Left lung (tissue), 14 donors: ENCODE measurements at places on chromosomes 2 and 18.

DNA sequence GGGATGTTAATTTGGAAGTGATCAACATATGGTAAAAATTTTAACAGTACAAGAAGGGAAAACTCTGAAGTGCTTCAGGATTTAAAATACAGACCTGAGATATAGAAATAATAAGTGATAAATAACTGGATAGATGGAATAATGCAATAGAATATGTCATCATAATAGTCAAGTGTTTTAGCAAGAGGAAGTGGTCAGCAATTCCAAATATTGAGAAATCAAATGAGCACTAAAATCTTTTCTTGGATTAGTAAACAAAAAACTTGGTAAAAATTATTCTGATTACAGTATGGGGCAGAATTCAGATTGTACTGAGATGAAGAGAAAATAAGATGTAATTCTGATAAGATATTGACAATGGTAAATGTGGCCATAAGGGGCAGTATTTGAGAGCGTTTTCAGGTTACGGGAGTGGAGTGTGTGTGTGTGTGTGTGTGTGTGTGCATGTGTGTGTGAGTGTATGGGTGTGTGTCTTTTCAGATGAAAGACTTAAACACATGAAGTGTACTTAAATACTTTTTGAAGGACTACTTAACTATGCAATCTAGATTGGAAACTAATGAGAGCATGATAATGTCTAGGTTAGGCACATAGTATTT lies 217.9 kb upstream of the ITGA4 start:
- no peak for DNase-seq

- DNase-seq = no peak
These were observed 52.0 kb downstream of the FECH start for GRCh38 chr18:57534511-57534909.

DNA sequence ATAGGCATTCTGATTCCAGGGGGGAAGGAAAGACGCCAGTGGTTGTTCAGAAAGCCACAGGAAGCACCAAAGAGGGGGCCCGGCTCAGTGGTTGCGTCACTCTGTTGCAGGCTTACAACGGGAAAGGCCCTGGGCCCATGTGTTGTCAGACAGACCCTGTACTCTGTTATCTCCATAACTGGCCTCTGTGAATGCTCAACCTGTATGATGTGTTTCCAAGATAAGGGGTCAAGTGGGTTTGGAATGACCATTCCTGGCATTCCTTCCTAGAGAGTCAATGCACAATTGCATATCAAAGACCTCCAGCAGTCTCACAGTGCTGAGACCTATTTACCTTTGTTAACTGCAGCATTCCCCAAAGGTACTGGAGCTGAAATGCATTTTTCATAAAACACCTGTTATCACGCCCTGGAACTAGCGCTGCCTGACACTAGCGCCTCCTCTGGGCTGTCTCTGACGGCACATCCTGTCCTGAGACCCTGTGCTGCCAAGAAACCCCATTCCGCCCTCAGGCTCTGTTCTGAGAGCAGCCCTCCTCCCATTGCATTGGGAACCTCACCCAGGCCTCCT lies 13.2 kb upstream of the LRRFIP1 start:
- no peak for DNase-seq

GRCh38 chr2:57906152-57906732 lies 140.4 kb upstream of the VRK2 start:
- peak; percentile 42 for DNase-seq

DNA sequence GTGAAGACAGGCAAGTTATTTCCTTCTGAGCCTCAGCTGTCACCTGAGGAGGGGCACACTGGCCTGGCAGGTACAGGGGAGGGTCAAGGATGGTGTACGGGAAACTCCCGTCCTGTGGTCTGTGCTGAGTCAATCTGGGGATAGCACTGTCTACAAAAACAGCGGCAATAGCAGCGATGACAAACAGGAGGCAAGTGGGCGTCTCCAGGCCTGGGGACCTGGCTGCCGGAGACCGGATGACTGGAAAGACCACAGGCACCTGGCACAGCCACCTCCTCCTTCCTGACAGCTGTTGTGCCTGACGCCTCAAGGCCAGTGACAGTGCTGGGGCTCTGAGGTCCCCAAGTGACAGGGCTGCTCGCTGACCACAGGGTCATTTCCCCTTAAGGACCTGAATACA lies 202.1 kb upstream of the HS6ST1 start:
- no peak for DNase-seq

DNA sequence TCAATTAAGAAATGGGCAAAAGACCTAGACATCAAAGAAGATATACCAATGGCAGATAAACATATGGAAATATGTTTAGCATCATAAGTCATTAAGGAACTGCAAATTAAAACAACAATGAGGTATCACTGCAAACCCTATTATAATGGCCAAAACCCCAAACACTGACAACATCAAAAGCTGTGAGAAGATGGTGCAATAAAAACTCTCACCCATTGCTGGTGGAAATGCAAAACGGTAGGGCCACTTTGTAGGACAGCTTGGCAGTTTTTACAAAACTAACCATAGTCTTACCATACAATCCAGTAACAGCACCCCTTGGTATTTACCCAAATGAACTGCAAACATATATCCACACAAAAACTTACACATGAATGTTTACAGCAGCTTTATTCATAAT lies 213.1 kb downstream of the UBE2E3 start:
- no peak for DNase-seq
